Activated naive CD8-positive, alpha-beta T cell treated with anti-CD3 and anti-CD28 coated beads, Interleukin-2, amount 10 ng/mL, durations not matched to agents 7 days and 5 days (primary cell): ENCODE measurements at places on chromosomes 1 and 21. TPM values are rescaled to one million over a fixed set of nuclear protein-coding genes. Genes with fewer than 3 reads are reported as not detected.

Gene CYYR1
- not detected for total RNA-seq

Gene OLFML2B
- total RNA-seq = 0.14 TPM

Gene FAM43B
- total RNA-seq = not detected

Gene SMYD2
- 41.6 TPM for total RNA-seq

Gene SYCP1
- not detected for total RNA-seq

Gene NCSTN
- 67.1 TPM for total RNA-seq

Gene CELA3A
- total RNA-seq = not detected

Gene AMY2B
- total RNA-seq = 23.3 TPM

Gene PKP1
- not detected for total RNA-seq

Gene BRDT
- total RNA-seq = not detected

Gene SMPDL3B
- 0.99 TPM for total RNA-seq

Gene TMEM125
- total RNA-seq = not detected

Gene MAP3K21
- total RNA-seq = 1.3 TPM
